ENCODE measurements at places on chromosomes 7 and 10.

DNA sequence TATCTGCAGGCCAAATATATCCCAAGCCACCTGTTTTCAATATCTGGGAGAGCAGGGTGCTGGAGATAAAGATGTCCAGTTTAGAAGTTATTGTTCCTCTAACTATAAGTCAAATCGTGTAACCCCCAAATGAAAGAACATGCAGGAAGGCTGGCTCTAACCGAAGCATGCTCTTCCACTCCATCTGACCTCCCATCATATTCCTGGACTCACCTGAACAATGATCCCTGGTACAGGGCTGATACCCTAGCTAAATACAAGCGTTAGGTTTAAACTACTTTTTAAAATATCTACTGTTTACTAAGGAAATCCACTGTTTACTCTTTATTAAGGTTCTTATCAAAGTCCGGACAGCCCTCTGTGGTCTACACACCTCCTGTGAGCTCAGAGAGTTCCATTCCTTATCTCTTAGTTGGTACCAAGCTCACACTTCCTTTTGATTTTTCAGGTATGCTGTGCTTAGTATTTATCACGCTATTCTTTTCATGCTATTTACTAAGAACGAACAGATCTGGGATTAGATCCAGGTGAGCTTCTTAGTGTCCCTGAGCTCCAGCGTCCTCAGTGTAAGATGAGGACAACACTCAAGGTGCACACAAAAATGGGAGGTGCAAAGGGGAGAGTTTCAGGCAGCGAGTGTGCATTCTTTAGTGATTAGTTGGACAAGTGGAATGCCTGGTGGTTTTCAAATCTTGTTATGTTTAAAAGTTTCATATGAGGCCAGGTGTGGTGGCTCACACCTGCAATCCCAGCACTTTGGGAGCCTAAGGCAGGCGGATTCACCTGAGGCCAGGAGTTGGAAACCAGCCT is 23.6 kb upstream of the COBL start:
- no peak for DNase-seq

DNA sequence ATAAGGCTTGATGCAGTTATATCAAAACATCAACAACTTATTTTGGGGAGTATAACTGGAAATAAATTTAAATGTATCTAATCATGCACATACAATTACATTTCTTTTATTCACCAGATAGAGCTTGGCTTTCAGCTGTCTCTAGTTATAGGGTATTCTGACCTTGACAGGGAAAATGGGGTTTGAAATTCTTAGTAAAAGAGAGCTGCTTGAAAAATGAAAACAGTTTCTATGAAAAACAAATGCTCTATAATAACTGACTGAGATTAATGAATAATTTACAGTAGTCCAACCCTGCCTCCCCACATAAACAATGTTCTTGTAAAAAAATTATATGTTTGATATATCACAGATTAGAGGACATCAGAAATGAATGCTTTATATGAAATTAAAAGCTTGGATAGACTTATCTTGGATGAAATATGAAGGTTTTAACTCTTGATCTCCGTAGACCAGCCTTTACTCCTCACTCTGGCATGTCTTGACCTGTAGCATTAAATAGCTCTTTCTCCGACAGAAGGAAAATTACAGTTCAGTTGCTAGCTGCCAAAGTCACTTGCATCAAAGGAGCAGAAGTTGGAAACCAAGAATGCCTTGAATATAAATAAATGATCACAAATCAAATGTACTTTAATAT is 32.1 kb downstream of the VWC2 start:
- DNase-seq, result no peak

GRCh38 chr7:20474249-20474648 is 141.2 kb upstream of the ABCB5 start:
- DNase-seq, result no peak

- DNase-seq, result no peak
Observed at GRCh38 chr7:105612806-105613205, 31.5 kb upstream of the EFCAB10 start.

DNA sequence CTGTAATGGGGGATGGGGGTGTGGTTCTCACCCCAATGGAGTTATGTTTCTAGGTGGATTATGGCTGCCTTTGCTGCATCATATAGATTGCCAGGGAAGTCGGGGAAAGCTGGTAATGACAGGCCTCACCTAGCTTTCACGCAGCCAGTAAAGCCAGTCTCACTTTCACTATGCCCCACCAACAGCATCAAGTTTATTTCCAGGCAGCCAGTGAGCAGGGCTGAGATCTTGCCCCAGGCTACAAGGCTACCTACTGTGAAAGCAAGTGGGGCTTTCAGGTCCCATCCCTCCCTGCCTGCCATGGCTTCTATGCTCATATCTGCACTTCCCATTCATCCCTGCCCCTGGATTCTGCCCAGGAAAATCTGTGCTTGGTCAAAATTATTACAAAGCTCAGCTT is 61.7 kb upstream of the NXPH1 start:
- DNase-seq, result no peak

- no peak for DNase-seq
Observed at GRCh38 chr7:20697351-20697750, 81.9 kb downstream of the ABCB5 start.

GRCh38 chr10:72598769-72599701 is 26.8 kb downstream of the MICU1 start:
- no peak for DNase-seq

- DNase-seq, result no peak
Observed at GRCh38 chr7:99005776-99006175, 127.4 kb downstream of the TRRAP start.

GRCh38 chr10:132689721-132690360 is 96.1 kb downstream of the NKX6-2 start:
- no peak for DNase-seq

- no peak for DNase-seq
Observed at GRCh38 chr10:124526621-124527267, 65.1 kb downstream of the LHPP start.

DNA sequence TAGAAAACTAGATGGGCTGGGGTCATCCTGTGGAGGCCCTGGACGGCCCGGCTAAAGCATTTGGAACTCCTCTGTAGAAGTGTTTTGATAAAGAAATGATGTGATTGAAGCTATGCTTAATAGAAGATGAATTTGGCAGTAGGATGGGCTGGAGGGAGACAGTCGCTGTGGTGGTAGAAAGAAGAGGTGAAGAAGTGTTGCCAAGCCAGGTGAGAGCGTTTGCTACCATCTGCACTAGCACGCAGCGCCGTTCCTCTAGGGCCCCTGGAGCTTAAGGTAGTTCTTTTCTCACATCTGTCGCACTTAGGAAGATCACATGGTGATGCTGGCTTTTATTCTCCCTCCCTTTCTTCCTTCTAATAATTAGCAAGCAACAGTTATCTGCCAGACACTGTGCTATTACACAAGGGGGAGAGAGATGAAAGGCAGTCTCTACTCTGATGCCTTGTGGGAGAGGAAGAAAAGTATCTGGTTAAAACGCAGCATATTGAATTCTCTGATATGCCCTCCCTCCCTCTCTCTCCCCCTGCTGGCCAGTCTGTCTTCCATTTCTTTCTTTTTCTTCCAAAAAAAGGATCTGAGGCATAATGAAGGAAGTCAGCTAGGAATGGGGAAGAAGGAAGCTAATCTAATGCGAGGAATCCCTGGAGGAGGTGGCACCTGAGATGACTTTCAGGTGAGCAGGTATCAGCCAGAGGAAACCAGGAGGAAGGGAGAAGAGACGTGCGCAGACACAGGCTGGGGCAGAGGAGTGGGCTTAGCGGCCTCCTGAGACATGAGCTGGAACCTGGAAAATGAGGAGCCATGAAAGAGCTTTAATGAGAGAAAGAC is 162.3 kb upstream of the KLF14 start:
- no peak for DNase-seq

DNA sequence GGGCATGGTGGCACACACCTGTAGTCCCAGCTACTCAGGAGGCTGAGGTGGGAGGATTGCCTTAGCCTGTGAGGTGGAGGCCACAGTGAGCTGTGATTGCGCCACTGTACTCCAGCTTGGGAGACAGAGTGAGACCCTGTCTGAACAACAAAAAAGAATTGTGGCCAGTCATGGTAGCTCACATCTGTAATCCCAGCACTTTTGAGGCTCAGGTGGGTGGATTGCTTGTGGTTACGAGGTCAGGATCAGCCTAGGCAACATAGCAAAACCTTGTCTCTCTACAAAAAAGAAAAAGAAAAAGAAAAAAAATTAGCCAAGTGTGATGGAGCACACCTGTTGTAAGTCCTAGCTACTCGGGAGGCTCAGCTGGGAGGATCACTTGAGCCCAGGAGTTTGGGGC is 22.8 kb downstream of the MARCHF5 start:
- DNase-seq, result no peak

GRCh38 chr7:54985426-54986330 is 33.1 kb upstream of the EGFR start:
- DNase-seq, result no peak

GRCh38 chr10:4763960-4764428 is 62.0 kb upstream of the AKR1E2 start:
- no peak for DNase-seq

DNA sequence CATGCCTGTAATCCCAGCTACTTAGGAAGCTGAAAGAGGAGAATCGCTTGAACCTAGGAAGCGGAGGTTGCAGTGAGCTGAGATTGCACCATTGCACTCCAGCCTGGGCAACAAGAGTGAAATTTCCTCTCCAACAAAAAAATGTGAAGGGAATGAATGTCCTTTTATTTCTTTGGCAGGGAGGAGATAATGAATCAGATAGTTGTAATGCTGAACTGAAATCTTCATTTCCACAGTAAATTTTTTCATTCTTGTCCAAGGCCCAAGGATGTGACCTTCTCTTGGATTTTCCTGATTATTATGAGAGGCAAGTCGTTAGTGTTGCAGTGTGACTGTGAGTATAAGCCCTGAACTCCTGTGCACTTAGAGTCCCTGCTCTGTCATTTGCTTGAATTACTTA is 13.6 kb downstream of the STAMBPL1 start:
- DNase-seq, result no peak

- DNase-seq, result peak; percentile 60
Observed at GRCh38 chr10:104337985-104338735, at the start of gene ITPRIP. Gene ITPRIP (minus strand): TSS chr10:104338465. CDS start chr10:104316051, 22,414 bp downstream.

- no peak for DNase-seq
Observed at GRCh38 chr7:150951181-150951520, 27.0 kb downstream of the KCNH2 start.

DNA sequence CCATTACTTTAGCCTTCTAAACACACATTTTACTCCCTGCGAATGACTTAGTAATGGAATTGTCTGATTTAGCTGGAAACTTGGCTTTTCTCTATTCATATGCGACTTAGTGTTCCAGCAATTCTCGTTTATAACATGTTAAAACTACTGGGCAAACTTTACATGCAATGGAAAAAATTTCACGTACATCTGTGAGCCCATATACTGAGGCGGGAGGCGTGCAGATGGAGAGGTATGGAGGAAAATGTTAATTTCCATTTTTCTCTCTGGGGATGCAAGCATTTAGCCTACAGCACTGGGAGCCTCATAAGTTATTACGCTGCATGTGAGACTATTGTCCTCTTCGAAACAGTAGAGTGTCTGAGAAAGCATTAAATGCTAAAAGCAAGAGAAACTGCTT is 591.5 kb upstream of the ANKRD30A start:
- no peak for DNase-seq

DNA sequence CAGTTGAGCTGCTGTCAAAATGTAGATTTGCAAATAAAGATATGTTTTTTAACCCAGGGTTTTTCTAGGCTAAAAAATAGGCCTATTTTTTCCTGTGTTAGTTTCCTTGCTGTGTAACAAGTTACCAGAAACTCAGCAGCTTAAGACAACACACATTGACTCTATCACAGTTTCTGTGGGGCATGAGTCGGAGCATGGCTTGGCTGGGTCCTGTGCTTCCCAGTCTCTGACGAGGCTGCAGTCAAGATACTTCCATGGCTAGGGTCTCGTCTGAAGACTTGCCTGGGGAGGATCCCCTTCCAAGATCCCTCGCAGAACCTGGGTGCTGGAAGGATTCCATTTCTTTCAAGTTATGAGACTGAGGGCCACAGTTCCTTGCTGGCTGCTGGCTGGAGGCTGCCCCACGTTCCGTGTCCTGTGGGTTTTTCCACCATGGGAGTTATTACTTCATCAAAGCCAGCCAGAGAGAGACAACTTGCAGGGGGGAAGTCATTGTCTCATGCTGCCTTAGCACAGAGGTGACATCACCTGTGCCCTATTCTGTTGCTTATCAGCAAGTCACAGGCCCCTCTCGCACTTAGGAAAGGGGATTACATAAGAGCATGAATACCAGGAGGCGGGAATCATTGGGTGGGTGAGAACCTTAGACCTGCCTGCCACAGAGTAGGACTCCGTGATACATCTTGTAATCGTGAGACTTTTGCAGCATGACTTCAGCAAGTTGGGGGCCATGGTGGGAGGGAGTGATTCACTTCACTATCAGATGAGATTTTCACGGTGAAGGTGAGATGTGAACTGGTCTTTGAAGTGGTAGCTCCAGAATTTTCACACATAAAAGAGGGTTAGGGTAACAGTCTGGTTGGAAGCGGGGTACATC is 77.9 kb downstream of the CCNY start:
- no peak for DNase-seq

DNA sequence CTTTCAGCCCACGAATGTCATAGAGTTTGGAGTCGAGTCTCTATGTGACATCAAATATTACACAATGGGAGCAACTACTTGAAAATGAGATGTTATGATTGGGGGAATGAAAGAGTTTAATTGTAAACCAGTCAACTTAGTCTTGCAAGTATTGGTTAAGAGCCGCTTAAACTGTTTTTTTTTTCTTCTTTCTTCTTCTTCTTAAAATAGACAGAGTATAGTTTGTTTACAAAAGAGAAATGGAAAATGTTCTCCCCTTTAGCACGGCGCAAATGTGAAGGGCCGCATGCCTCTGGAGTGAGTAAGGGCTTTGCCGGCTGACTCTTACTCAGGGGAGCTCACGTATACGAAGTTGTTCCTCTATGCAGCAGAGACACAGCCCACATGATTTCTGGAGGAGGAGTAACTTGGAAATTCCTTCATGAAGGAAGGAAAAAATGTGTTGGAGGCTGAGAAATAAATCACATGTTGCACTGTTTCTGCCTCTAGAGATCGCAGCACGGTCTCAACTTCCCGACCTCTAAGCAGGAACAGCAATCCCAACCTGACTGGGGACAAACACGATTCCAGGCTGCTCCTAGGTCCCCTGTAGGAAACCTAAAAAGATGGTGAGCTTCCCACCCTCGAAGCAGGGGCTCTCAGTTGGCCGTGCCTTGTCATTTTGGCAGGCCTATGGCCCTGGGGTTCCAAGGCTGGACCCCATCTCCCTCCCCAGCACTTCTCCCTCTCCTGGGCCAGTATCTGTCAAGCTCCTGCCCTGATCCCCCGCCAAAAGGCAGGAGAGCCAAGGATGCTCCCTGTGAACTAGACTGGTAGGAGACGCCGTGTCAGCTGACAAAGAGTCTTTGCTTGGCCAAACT is 44.8 kb downstream of the MYOF start:
- peak; percentile 57 for DNase-seq

GRCh38 chr7:141354251-141354650 is 197.0 kb upstream of the AGK start:
- no peak for DNase-seq

GRCh38 chr10:132163278-132163765 is 23.4 kb upstream of the DPYSL4 start:
- peak; percentile 96 for DNase-seq

GRCh38 chr10:90935581-90936275 is 14.8 kb upstream of the ANKRD1 start:
- no peak for DNase-seq
